ENCODE measurements at places on chromosomes 1 and 21.

GRCh38 chr21:45405819-45406762, 1.1 kb downstream of the COL18A1 start:
- no peak for DNase-seq

- no peak for DNase-seq
These were observed 25.9 kb downstream of the PCNX2 start for GRCh38 chr1:233269656-233270055.

DNA sequence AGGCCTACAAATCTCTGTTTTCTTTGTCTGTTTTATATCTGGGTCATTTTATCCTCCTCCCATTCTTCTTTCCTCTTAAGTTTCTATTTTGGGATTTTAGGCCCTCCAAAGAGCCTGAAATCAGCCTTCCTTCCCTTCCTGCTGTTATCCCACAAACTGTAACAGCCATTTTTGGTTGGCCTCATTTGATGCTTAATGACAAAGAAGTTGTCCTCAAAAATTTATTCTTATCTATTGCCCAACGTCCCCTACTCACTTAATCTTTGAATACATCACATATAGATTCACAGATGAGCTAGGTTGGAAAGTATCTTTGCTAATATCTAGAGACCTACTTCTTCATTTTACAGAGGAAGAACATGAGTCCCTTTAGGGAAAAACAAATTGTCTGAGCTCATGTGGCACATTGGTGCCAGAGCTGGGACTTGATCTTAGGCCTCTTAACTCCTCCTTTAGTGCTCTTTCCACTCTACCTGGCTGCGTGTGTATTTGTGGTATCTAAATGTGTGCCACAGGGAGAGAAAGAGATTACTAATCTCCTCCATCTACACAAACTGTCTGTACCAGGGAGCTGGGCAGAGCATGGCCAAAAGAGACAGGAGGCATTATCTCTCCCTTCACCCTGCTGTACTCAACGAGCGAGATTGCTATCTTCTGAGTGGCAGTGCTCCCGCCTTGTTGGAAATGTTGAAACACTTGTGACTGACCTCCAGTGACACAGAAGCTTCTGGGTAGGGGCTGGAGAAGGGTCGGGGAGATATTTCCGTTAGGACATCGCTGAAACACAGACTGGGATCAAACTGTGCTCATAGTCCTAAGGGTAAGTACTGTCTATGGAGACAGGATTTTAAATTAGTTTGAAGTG, 30.1 kb downstream of the RHEX start:
- no peak for DNase-seq

GRCh38 chr1:27306892-27307761, 14.8 kb upstream of the TMEM222 start:
- no peak for DNase-seq

GRCh38 chr21:17085707-17086106, 427.1 kb upstream of the CXADR start:
- no peak for DNase-seq

- DNase-seq = no peak
These were observed 362.4 kb upstream of the PKN2 start for GRCh38 chr1:88321706-88322105.

DNA sequence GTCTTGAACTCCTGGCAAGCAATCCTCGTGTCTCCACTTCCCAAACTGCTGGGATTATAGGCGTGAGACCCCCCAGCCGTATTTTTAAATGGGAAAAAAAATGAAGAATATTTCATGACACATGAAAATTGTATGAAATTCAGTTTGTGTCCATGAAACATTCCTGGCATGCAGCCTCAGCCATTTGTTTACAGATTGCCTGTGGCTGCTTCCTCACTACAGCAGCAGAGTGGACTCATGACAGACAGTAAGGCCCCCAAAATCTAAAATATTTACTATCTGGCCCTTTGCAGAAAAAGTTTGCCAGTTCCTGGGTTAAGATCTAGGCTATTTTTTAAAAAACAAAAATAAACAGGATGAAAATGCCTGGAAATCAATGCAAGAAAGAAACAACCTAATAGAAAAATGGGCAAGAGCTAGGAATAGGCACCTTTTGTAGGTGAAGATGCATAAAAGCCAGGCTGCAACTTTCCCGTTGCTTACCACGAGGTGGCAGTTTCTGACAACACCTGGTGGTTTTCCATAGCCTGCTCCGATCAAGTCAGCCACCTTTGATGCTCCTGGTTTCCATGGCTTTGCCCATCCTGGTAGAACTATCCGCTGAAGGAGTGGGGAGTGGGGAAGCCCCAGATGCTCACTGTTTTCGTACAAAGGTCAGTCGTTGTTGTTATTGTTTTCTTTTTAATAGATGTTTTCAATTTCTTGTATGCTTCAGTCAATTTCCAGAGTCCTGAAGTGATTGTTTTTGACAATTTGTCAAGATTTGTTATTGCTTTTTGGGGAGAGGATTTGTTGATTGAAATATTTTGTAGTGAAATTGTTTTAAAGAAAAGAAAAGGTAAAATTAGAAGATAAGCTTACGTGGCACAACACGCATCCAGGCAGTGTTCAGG, 24.3 kb downstream of the UBE2Q1 start:
- no peak for DNase-seq

DNA sequence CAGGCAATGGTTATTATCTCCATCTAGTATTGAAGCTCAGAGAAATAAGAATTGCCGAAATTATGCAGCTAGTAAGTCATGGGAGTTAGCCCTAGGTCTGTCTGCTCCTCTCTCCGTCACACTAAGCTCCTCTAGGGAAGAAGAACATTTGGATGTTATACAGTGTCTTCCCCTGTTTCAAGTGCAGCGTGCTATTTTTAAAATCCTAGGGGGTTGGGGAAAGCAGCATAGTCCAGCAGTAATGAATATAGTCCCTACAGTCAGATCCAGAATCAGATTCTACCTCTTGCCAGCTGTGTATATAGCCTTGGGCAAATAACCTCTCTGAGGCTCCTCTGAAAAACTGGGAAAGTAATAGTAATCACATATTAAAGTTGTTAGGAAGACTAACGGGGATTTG, 44.5 kb upstream of the OSBPL9 start:
- DNase-seq = no peak

DNA sequence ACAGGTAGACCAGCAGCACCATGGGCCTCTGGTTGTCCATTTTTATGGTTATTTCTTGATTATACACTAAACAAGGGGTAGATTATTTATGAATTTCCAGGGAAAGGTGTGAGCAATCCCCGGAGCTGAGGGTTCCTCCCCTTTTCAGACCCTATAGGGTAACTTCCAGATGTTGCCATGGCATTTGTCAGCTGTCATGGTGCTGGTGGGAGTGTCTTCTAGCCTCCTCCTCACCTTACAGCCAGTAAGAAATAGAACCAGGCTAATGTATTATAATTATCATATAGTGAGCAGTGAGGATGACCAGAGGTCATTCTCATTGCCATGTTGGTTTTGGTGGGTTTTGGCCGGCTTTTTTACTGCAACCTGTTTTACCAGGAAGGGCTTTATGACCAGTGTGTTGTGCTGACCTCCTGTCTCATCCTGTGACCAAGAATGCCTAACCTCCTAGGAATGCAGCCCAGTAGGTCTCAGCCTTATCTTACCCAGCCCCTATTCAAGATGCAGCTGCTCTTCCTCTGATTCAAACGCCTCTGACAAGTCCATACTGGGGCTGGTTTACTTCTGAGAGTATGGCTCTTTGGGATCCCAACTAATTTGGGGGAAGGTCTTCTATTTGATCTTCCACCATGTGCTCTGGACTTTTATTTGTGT, 13.5 kb upstream of the TINAGL1 start:
- DNase-seq = no peak

- no peak for DNase-seq
These were observed 102.0 kb downstream of the PTPN14 start for GRCh38 chr1:214449371-214449770.

DNA sequence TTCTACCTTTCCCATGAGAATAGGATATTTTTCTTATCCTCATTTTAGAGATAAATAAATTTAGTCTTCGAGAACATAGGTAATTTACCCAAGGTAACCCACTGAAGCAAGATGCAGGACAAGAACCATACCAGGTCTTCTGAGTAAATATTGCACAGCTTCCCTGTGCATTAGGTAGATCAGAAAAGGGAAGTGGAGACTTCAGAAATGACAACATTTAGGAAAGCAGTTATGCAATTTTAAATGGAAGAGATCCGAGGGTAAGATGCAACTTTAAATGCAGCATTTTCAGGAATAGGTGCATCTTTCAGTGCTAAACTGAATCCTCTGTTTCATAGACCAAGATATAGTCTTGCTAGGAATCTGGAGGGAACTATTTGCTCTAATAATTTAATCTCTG, 206.4 kb upstream of the SGIP1 start:
- no peak for DNase-seq

- no peak for DNase-seq
These were observed 47.8 kb downstream of the GADD45A start for GRCh38 chr1:67732750-67733151.

DNA sequence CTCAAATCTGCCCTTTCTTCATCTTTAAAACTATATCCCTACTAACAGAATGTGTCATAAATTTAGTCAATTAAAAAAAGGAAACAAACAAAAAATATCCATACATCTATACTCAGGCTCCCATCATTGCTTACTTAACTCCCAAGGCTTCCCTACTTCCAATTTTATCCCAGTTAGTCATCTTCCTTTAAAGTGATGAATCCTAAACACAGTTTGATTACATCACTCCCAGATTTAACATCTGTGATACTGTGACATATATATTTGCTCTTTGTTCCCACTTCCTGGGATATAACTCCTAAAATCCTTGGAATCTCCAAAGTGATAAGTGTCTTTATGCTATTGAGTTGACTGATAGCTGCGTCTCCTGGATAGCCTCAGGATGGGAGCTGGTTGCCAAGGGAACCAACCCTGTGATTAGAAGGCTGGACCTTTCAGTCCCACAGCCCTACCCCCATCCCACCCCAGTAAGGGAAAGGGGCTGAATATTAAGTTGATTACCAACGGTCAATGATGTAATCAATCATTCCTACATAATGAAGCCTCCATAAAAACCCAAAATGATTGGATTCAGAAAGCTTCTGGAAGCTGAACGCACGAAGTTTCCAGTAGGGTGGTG, 21.6 kb downstream of the GLMN start:
- no peak for DNase-seq

GRCh38 chr1:229112832-229113548, 157.9 kb upstream of the RAB4A start:
- DNase-seq = no peak

DNA sequence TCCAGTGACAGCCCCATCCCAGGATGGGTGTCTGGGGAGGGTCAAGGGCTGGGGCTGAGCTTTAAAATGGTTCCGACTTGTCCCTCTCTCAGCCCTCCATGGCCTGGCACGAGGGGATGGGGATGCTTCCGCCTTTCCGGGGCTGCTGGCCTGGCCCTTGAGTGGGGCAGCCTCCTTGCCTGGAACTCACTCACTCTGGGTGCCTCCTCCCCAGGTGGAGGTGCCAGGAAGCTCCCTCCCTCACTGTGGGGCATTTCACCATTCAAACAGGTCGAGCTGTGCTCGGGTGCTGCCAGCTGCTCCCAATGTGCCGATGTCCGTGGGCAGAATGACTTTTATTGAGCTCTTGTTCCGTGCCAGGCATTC, 24.2 kb downstream of the PCSK9 start:
- no peak for DNase-seq

DNA sequence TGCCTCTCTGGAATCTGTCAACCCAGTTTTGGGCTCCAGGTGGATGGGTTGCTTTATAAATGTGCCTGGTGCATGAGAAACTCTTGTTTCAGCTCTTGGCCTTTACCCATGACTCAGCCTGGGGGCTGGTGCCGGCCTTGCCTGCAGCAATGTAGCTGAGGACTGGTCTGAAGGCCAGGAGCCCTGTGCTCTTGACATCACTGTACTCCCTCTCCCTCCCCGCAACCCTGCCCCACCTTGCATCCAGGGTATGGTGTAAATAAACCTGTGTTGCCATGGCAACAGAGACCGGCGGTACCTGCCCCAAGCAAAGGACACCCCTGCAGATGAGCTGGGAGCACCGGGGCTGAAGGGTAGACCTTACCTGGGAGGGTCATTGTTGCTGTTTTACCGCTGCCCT, 13.3 kb downstream of the FAM151A start:
- DNase-seq = no peak

- DNase-seq = no peak
These were observed 82.6 kb upstream of the EXO1 start for GRCh38 chr1:241765390-241765789.

DNA sequence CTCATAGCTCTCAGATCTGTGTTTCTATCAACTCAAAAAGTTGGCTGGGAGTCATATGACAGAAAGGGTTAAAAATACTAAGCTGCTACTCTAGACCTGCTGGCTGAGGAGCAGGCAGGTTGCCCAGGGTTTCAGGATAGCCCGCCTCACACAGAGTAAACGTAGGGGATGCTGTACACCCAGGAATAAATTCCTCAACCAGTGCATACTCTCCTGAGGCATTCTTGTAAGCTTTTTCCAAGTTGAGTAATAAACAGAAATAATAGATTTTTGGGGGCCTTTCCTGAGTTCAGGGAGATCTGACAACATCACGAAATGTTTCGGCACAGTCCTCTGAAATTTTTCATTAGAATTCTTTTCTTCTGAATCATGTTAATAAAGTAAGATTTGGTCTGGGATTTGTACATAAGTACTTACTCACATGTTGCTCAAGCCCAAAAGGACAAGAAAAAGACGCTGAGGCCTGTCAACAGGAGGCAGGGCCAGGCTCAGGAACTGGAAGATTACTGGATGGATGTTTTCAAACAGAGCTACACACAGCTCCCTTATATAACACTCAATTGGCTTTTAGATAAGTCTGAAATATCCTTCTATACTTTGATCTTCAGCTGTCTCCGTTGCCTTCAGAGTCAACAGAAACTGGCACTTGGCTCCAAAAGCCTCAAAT, 41.0 kb downstream of the TGFBR3 start:
- no peak for DNase-seq

DNA sequence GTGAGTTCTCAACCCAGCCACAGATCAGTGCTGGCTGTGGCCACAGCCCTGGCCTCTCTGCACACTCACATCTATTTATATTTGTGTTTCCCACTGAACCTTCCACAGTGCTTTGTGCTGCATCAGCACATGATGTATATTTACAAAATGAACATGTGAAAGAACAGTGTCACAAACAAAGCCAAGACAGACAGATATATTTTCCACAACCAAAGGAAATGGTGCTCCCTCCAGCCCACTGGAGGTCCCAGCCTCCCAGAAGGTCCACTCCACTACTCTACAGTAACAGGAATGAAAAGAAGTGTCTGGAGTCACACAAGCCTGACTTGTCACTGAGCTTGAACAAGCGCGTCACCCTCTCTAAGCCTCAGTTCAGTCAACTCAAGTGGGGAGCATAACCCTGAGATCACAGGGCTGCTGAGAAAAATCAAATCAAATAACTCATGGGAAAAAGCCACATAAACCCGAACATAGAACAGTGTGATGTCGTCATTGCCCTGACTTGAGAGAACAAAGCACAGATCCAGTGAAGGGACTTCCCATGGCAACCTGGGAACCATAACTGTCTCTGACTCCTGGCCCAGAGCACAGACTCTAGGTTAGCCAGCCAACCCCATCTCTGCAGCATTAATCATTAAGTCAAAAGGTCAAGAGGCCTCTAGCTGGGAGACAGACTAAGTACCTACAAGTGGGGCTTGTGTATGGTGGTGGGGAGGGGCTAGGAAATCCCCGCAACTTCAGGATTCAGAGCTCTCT, 121.2 kb downstream of the TRABD2B start:
- DNase-seq = no peak

All from vagina (tissue), 2 donors.